ENCODE measurements at places on chromosomes 6 and 20.

DNA sequence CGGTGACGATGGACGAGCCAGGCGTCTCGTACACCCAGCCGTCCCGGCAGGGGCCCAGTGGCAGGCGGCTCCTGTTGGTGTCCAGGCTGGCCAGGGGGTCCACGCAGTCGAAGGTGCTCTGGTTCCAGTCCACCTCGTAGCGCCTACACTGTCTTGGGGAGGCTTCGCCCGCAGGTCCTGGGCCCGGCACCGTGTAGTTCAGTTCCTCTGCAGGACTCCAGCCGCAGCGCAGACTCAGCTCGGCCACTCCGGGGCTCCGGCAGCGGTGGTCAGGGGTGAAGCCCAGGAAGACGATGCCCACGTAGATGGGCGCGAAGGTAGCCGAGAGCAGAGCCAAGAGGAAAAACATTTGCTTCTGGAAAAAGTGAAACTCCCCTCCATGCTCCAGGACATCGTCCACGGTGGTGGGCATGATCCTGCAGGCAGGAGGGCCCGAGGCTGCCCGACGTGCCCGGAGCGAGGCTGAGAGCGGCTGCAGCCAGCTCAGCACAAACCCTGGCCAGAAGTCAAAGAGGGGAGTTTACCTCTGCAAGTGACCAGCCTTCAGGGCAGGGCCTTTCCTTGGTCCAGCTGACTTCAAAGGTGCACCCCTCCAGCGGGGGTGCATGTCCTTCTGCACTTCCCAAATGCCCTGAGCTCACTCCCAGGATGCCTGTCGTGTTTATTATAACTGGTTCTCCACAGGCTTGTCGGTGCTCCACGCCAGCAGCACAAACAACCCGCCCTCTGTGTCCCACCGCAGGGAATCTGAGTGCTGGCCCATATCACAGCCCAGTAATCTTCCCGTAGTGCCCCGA lies at the start of gene SLC22A2:
TSS of gene SLC22A2 (minus strand) at position 476 of the 797 bp plus-strand sequence. CDS start at position 412, 64 bp downstream.
- DNase-seq: no peak

GRCh38 chr20:32749914-32750637 lies 6.8 kb upstream of the COMMD7 start:
- DNase-seq: peak; percentile 21

GRCh38 chr6:119581220-119581619 lies 231.7 kb upstream of the MAN1A1 start:
- no peak for DNase-seq

DNA sequence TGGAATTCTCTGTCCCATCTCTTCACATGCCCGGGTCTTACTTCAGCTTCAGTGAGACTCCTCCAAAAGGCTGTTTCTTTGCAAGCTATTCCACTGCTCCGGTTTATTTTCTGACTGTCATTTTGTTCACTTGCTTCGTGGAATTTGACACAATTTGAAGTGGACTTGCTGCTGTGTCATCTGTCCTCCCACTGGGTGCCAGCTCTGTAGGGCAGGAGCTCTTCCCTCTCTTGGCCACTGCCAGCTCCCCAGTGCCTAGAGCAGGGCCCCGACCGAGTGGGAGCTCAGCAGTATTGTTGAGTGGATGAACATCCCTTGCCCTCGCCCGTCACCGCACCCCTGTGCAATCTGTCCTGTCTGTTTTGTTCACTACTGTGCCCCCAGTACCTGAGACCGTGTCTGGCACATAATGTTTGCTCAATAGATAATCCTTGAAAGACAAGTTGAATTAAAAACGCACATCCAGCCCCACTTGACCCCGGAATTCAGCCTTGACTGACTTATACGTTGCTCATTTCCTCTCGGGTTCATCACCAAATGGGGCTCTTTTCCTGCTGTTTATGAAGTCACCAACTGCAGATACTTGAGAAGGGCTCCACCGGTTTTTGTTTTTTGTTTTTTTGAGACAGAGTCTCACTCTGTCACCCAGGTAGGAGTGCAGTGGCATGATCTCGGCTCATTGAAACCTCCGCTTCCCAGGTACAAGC lies 170.3 kb upstream of the KCNG1 start:
- DNase-seq: no peak

- DNase-seq: no peak
Measured at GRCh38 chr6:35596448-35597442, 84.0 kb upstream of the TULP1 start.

DNA sequence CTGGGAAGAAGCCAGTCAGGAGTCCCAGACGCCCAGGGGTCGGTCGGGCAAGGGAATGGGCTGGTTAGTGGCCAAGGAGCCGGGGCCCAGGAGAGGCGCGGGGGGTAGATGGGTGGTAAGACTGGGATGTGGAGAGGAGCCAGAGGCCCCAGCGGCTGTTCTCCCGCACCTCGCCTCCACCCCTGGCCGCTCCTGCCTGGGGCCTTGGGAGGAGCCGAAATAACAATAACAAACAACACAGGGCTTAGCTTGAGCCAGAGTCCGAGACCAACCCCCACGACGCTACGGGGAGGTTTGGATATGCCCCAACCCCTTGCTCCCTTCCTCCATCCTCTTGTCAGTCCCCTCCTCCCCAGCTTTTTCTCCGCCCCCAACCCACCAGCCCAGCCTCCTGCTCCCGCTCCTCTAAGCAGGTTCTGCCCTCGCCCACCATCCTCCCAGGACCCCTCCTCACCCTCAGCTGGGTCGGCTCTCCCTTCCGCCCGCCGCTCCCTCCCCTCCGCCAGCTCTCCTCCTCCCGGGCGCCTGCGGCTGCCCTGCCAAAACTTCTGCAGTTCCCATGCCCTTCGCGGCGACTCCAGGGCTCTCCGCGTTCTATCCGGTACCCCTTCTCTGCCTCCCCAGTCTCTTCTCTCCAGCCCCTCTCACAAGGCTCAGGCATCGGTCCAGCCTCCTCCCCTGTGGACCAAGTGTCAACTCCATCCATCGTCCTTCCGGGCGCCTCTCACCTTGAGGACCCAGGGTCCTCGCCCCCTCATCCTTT lies 1.1 kb downstream of the RNF39 start:
- DNase-seq: no peak

- DNase-seq: peak; percentile 59
Measured at GRCh38 chr6:39892490-39893129, 41.7 kb downstream of the MOCS1 start.

GRCh38 chr6:81897793-81898192 lies 145.3 kb upstream of the TENT5A start:
- no peak for DNase-seq

DNA sequence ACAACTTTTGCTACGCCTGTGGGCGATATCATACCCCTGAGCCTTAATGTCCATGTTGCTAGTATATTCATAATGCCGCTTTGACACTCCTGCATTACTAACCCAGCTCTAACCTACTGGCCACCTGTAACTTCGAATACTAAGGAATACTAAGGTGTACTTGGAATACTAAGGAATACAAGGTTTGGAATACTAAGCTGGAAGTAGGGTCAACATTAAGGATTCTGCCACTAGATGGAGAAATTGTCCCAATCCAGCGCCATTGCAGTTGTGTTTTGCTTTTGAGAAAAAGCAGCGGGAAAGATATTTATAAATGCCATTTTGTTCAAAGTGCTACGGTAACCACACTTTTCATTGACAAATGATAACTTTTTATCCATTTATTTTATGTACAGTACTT lies 10.7 kb downstream of the TBXT start:
- DNase-seq: no peak

DNA sequence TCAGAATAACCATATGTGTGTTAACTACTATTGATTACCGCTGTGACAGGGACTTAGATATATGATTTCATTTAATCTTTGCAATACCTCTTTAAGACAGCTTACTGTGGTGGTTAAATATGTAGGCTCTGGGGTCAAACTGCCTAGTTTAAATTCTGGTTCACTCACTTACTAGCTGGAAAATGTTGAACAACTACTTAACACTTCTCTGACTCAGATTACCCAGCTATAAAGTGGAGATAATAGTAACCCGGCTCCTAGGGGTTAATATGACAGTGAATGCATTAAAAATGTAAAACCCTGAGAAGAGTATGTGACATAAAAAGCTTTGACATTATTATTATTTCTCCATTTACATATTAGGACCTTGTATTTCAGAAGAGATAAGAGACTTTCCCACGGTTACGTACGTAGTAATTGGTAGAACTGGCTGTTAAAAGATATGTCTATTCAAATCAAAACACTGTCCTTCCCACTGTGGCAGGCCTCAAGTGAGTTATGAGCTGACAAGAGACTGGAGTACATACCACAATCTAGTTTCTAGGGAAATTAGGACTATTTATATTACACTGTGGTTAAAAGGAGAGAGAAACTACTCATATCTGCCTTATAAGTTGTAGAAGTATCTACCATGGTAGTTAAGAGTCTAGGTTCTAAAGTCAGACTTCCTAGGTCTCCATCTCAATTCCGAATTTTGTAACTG lies 4.4 kb upstream of the PLCB1 start:
- DNase-seq: no peak

- no peak for DNase-seq
Measured at GRCh38 chr6:69427882-69428281, 368.9 kb downstream of the LMBRD1 start.

DNA sequence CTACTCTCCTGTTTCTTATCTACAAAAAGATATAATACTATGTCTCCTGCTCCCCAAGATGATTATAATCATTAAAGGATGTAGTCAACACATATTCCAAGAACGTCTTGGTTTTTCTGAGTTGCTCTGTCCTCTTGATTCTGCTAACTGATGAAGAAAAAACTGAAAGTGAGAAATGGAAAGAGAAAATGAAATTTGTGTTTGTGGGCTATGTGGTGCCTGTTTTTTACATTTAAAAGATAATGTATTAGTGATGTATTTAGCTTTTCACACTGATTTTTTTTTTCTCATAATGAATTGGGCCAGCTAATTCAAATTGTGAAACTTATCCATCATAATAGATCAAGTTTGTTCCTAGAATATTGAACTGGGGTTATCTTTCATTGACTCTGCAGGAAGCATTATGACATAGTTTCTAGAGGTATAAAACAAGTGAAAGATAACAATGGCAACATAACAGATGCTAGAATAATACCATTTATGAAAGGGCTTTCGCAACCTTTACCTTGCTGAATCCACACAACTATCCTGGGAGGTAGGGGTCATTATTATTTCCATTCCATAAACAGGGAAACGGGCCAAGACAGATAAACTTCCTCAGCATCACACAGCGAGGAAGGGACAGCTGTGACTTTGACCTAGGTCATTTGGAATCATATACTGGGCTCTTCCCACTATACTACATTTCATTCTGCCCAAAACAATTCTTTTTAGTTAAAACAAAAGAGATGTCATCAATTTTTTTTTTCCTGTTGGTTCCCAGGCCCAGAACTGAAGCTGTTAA lies 336.7 kb downstream of the GJA1 start:
- no peak for DNase-seq

GRCh38 chr20:45450097-45450818 lies 19.3 kb upstream of the WFDC2 start:
- peak; percentile 71 for DNase-seq
